CD4-positive, alpha-beta T cell treated with Interleukin-6 at 100 ng/mL for 8 hours (primary cell): ENCODE measurements at places on chromosomes 5 and 9.

- DNase-seq = no peak
Measured at GRCh38 chr5:115126303-115126702, 43.4 kb downstream of the TRIM36 start.

DNA sequence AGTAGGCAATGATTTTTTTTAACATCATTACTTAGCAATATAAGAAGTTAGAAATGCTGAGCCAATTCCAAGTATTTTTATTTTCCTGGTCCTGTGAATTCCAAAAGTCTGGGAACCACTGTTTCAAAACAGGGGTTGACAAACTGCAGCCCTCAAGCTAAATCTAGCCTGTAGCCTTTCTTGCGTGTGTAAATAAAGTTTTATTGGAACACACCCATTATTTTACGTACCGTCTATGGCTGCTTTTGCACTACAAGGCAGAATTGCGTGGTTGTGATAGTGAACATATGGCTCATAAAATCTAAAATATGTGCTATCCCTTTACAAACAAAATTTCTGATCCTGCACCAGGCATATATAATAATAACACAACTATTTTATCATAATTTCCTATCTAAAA lies 279.1 kb downstream of the SAXO1 start:
- DNase-seq = no peak

GRCh38 chr5:180599590-180599914 lies 8.3 kb upstream of the SCGB3A1 start:
- DNase-seq = no peak

DNA sequence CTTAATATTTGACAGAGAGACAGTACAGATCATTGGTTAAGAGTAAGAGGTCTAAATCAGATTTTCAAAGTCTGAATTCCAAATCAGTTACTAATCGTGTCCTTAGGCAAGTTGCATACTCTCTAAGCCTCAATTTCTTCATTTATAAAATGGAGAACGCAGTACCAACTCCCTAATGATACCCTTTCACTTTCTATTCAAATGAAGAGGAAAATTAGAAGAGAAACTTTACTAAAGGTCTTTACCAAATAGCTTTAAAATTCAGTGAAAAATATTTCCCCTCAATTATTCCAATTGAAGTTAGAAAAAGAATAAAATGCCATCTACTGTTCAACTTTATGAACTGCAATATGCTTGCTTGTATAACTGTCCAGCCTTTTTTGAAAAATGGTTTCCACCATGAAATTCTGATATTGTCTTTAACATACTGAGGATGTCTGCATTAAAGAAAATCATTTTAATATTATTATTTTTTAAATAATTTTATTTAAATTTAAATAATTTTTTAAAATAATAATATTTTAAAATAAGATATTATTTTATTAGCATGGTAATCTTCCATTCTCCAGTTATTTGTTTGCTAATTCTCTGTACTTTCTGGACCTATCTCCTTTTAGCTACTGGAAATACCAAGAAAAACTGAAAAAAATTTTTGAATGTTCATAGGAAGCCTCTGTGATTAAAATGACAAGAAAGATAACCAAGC lies 36.0 kb downstream of the POC5 start:
- DNase-seq = peak; percentile 11

DNA sequence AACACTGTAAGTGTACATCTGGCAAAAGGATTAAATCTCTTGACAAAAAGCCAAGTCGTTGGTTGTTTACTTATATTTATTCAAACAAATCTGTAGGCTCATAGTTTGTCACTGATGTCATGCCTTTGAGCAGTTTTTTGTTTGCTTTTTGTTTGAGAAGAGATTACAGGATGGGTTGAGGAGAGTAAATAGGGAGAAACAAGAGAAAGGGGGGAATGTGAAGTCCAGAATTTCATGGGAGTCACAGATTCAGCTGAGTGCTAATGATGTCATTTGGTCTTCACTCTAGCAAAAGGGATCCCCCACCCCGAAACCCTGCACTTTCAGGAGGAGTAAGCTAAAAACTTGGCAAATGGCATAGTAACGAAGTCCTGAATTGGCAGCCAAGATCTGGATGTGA lies 337.4 kb downstream of the GLIS3 start:
- DNase-seq = no peak
